CD4-positive, alpha-beta T cell treated with Interleukin-15 for 1 hour (primary cell): ENCODE measurements at places on chromosomes 6 and 20.

DNA sequence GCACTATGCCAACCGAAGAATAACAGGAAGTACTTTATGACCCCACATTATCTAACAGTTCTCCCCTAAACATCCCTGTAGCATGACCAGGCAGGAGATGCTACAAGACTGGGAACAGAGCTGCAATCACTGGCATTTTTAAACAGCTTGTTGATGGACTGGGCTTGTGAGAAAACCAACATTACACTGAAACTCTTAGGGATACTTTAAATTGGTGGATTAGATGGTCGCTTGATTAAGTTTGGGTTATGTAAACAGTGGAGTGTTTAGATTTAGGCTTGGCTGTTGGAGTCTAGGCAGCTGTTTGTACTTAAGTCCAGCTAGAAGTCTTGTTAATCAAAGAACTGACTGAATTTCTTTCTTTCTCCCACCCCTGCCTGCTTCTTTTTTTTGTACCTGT lies 234.1 kb upstream of the BMP2 start:
- no peak for DNase-seq

GRCh38 chr6:80304014-80304413 lies 197.5 kb downstream of the BCKDHB start:
- no peak for DNase-seq

GRCh38 chr20:23142162-23143050 lies 56.3 kb upstream of the CD93 start:
- DNase-seq: no peak

DNA sequence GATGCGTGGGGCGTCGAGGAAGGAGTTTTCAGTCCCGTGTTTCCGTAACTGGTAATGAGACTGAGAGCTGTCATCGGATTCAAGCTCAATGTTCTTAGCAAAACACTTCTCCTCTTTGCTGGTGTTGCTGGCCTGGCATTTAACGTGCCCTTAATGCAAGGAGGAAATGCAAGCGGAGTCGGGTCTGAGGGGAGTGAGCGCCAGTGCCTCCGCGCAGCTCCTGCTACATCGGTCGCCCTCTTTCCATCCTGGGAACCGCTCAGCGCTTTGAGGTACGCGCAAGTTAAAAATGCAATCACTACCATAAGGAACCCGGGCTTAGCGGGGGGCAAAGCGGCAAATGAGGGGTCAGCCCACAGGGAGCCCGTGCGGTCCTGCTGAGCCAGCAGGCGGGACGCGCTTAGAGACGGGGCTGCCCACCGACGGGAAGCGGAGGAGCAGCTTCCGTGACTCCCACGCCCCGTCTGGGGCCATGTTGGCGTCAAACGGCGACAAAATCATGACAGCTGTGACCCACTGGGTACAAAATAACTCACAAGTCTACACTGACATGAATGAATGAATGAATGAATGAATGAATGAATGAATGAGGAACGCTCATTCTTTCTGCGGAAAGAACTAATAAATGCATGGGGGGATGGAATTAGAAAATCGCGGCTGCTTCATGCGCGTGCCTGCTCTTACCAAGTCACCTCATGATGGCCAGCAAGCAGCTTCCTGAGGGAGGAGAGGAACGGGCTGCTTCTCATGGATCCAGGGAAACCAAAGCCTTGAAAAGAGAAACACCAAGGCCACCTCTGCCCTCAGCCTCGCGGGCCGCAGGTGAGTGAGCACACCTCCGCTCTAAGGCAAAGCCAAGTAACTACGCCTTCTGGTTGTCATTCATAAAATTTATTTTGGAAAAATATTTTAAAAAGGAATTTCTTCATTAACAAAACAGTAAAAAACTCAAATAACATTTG lies 9.3 kb downstream of the DLL1 start:
- DNase-seq: no peak

GRCh38 chr6:156556811-156557210 lies 220.4 kb upstream of the ARID1B start:
- DNase-seq: no peak

- DNase-seq: no peak
Observed at GRCh38 chr20:50271176-50271575, 80.5 kb downstream of the CEBPB start.

- no peak for DNase-seq
Observed at GRCh38 chr6:35181933-35182612, 31.7 kb upstream of the SCUBE3 start.

DNA sequence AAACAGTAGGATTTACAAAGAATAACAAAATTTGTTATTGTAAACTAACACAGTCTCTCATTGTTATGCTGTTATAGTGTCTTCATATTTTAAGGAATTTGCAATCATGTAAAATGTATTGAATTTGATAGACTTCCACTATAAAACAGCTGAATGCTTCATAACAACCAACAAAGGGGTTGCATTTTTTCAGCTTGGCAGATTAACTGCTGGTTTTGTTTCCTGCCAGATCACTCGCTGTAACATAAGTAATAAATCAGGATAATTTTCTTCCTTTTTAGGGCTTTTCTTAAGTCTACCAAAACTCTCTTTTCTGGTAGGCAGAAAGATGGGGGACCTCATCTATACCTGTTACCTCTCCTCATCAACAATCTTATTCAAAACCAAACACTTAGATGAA lies 169.8 kb downstream of the SAMD5 start:
- DNase-seq: no peak

- no peak for DNase-seq
Observed at GRCh38 chr6:151649835-151650234, 156.0 kb downstream of the CCDC170 start.

GRCh38 chr6:127844529-127844928 lies 56.3 kb downstream of the THEMIS start:
- no peak for DNase-seq

GRCh38 chr20:8953300-8953699 lies 115.6 kb upstream of the PLCB4 start:
- no peak for DNase-seq

DNA sequence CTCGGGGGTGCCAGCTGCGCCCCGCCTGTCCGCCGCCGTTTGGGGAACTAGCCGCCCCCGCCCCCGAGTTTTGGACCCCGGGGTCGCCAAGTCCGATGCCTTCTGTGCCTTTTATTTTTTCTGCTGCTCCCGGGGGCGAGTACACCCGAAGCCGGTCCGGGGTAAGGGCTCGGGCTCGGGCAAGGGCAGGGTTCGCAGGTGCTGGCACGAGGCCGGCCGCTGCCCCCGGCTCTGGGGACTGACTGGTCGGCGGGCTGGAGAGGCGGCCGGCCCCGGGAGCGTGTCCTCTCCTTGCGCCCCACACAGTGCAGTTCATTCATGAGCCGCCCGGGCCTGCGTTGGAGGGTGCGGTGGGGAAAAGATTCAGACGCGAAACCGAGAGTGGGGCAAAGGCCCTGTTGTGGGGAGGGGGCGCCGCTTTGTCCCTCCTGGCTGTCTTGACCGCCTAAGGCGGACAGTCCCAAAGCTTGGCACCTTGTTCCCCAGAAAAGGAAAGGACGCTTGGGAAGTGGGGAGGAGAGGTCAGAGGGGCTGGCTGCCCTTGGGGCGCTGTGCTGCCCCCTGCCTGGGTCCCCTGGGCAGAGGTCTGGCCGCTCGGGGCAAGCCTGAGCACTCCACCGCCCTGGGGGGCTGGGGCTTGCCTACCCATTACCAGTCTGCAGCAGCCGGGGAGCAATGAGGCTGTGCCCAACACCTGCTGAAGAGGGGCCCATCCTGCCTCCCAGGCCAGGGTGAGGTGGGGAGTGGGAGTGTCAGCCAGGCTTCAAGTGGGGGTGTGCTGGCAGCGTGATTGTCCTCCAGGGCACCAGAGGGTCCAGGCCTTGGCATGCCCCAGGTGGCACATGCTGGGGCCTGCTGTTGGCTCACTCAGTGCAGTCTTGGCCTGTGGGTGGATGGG lies 915 bp downstream of the TMEM63B start:
- no peak for DNase-seq

DNA sequence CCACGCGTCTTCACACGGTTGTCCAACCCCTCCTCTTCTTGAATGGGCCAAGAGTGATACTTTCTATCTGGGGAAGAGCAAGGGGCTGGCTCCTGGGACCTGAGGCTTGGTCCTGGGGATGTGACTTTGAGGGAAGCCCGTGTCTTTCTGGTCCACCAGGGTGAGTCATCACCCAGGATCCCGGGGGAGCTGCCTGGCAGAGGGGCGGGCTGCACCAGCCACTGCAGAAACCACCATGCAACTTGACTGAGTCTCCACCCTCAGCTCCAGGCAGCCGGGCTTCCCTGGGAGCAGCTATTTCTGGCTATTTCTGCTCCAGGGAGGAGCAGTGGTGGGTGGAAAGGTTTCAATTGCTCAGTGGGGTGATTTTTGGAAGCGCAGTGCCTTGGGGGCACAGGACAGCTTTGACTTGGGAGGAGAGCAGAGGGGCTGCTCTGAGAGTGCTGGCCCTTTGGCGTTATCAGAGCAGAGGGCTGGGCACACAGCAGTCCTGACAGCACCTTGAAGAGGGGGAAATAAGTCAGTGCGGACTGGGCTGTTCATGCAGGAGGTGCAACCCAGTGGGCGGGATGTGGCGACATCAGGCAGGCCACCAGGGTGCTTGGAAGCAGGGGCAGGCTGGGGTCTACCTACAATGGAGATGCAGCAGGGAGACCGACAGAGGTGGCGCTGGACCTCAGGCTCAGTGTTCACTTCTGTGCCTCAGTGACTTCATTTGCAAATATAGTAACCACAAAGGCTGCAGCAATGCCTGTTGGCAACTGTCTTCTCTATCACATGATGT lies 45.1 kb upstream of the FAM83D start:
- no peak for DNase-seq

DNA sequence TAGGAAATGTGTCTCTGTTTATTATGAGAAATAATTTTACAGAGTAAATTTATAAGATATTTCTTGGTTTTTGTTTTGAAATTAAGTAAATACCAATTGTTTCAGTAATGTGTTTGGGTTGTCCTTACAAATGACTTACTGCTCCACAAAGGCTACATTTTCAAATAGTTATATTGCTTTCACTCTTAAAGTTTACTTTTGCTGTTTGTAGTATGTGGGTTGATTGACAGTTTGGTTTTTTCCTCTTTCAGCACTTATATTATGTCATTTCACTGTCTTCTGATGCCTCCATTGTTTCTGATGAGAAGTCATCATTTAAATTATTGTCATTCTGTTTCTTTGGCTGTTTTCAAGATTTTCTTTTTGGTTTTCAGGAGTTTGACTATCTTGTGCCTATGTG lies 34.9 kb upstream of the SUMO4 start:
- DNase-seq: no peak

DNA sequence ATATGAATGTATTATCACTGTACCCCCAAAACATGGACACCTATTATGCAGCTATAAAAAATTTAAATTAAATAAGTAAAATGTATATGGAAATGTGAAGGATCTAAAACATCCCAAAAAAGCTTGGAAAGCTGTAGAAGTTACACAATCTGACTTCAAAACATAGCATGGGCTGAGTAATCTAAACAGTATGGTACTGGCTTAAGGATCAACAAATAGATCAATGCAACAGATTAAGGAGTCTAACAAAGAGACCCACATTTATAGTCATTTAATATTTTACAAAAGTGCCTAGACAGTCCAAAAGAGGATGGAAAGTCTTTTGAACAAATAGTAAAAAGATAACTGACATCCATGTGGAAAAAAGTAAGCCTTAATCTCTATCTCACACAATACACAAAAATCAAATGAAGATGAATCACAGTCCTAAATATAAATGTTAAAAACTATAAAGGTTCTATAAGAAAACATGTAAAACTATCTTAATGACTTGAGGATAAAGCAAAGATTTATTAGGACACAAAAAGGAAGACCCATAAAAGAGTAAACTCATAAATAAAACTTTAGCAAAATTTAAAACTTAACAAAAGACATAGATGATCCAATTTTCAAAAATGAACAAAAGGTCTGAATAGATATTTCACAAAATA lies 46.8 kb downstream of the RANBP9 start:
- no peak for DNase-seq

DNA sequence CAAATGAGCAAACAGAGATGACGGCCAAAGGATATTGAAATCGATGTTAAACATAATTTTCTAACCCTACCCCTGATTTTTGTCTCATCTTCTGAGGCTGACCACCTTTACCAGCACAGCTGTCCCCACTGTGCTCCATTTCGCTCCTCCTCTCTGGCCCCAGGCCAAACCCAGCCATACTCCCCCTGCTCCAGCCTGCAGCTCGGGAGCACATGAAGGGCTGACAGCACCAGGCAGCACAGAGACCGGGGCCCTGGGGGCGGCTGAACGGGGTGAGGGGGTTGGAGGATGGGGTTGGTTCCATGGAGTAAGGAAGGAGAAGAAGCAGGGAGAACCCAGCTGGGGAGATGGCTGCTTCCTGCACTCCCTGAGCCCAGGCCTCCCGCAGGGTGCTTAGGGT lies 3.2 kb upstream of the NCR2 start:
- DNase-seq: no peak

- peak; percentile 20 for DNase-seq
Observed at GRCh38 chr6:6469074-6469473, 119.4 kb upstream of the LY86 start.

DNA sequence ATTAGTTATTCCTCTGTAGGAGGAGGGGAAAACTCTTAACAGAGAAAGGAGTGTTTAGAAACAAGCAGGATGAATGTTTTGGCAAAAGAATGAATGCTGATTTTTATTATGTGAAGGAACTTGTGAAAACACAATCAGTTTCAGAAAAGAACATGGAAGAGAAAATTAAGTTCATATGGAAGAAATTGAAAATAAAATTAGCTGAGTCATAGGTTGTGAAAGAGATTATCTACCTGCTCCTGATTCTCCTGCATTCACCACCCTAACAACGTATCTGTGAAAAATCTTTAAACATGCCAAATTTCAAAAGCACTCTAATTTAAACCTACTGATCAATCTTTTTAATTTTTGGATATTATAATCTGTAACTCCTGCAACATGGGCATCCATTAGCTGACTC lies 227.3 kb upstream of the RSPO3 start:
- no peak for DNase-seq

GRCh38 chr6:53433261-53433950 lies 84.7 kb upstream of the ELOVL5 start:
- DNase-seq: no peak

DNA sequence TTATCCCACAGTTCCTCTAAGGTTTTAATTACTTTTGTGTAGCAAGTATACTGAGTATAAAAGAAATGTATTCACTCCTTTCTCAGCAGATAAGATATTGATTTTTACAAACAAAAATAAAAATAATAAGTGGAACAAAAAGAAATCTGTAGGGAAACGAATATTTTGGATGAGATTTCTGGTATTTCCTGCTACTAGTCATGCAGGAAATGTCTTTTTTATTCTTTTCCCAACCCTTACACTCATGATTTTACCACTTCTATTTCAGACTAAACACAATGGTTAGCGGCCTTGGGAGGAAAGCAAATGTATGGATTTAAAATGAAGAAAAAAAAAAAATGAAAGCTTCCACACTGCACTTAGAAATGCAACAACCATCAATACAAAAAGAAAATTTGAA lies 580.5 kb upstream of the MARCKS start:
- no peak for DNase-seq
